ENCODE measurements at places on chromosomes 7 and 10. TPM values are rescaled to one million over a fixed set of nuclear protein-coding genes. Genes with fewer than 3 reads are reported as not detected.

The LLCFC1 gene
- not detected for total RNA-seq

The GPR85 gene
- not detected for total RNA-seq

The CHCHD3 gene
- 47.4 TPM for total RNA-seq

The PSD gene
- total RNA-seq, result 1.4 TPM

The MKX gene
- total RNA-seq, result not detected

The LBX1 gene
- total RNA-seq, result not detected

The ADAM22 gene
- total RNA-seq, result 0.96 TPM

The CDH23 gene
- total RNA-seq, result 4.5 TPM

The TRPV5 gene
- total RNA-seq, result not detected

The MTPN gene
- 168 TPM for total RNA-seq

The LIPK gene
- not detected for total RNA-seq

The ZNF488 gene
- total RNA-seq, result not detected

The SPDYE2 gene
- not detected for total RNA-seq

The PLXNA4 gene
- 21.3 TPM for total RNA-seq

The LEP gene
- not detected for total RNA-seq

The BTBD16 gene
- total RNA-seq, result not detected

The ACBD7 gene
- total RNA-seq, result 9.2 TPM

The SLC35G1 gene
- 4.4 TPM for total RNA-seq

The EFCAB10 gene
- not detected for total RNA-seq

The SYPL1 gene
- total RNA-seq, result 36.7 TPM

The ZNF746 gene
- total RNA-seq, result 21.0 TPM

The MSMB gene
- not detected for total RNA-seq

The SPDYE1 gene
- not detected for total RNA-seq

The AKR1C8 gene
- 0.27 TPM for total RNA-seq

The AMPH gene
- total RNA-seq, result 0.23 TPM

The PIK3CG gene
- total RNA-seq, result 51.6 TPM

The PYROXD2 gene
- total RNA-seq, result 6.2 TPM

The ZPBP gene
- not detected for total RNA-seq
